Glutamatergic neuron (in vitro differentiated cells): ENCODE measurements at places on chromosomes 3 and 15.

DNA sequence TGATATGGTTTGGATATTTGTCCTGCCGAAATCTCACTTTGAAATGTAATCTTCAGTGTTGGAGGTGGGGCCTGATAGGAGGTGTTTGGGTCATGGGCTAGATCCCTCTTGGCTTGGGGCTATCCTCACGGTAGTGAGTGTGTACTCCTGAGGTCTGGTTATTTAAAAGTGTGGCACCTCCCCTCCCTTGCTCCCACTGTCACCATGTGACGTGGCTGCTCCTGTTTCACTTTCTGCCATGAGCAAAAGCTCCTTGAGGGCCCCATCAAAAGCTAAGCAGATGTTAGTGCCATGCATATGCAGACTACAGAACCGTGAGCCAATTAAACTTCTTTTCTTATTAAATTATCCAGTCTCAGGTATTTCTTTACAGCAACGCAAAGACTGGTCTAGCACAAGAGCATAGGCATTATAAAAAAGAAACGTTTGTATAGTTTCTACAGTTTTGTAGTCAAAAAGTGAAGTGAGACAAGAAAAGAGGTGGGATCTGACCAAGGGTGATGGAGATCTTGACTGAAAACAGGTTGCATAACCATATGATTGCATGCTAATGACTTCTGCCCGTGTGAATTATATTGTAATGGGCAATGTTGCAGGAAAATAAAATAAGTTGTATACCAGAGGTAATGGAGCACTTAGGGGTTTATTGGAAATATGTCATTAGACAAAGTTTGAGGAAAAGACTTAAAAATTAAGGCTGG lies 28.5 kb upstream of the CLASP2 start:
- DNase-seq, result no peak

GRCh38 chr15:26013981-26014380 lies 150.9 kb upstream of the ATP10A start:
- no peak for DNase-seq

- no peak for DNase-seq
These were observed 297.2 kb downstream of the CADM2 start for GRCh38 chr3:85255949-85256348.

DNA sequence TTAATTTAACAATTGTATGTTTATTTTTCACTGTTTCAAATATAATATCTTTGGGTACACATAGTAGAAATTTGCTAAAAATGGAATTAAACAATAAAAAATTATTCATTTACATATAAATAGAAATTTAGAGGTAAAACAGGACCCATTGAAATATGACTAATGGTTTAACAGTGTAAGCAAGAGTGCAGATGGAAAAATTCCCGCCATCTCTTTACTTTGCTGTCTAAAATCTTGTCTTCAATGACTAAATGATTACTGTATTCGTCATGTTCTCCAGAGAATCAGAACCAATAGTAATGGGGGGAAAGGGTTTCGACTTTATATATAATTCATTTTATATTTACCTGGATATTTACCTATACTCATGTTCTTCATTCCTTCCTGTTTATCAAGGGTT lies 163.1 kb downstream of the IL1RAP start:
- DNase-seq, result no peak

DNA sequence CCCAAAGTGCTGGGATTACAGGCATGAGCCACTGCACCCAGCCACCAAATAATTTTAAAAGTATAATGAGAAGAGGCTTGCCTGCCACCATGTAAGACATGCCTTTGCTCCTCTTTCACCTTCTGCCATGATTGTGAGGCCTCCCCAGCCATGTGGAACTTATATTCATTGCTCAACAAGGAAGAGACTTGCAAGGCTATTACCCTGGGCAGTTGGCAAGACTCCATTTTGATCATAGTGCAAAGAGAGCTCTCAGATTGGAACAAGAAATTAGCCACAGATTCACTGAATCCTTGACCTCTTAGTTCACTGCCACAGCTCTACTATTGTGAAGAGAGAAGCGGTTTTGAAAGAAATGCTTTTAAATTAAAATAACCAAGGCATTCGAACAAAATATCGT lies 6.1 kb downstream of the SCAP start:
- no peak for DNase-seq

DNA sequence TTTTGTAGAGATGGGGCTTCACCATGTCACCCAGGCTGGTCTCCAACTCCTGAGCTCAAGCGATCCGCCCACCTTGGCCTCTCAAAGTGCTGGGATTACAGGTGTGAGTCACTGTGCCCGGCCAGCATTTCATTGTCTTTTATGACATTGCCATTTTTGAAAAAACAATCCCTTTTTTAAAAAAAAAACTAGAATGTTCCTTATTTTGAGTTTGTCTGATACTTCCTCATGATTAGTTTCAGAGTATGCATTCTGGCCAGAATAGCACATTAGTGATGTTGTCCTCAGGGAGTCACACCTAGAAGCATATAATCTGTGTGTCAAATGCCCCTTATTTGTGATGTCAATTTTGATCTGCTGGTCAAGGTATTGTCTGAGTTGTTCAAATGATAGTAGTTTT lies 21.2 kb upstream of the NMD3 start:
- DNase-seq, result no peak

DNA sequence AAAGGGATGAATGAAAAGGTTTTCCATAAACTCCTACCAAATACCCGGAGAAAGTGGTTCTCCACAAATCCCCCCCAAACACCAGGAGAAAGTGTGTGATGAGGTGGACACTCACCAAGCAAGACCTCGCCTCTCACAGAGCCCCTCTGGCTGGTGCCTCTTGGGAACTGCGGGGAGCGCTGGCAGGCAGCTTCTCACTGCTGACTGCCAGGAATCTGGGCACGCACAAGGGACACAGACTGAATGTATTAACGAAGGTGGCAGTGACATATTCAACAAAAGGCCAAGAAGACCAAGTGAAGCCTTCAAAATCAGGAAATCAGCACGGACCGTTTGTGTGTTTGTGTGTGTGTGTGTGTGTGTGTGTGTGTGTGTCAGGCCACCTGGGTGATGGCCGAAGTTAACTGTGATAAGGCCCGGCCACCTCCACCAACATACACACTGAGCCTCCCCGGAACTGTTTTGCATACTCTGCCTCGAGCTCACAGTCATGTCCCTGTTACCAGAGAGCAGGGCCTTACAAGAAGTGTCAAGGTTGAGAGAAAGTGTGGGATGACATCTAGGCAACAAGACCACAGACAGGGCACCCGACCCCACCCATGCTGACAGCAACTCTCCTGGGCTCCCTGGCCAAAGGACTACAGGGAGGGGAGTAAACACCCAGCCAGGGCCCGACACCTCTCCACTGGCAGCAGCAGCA lies 18.0 kb downstream of the ATP10A start:
- no peak for DNase-seq

- no peak for DNase-seq
These were observed 213.7 kb upstream of the NR2E3 start for GRCh38 chr15:71596672-71597071.

DNA sequence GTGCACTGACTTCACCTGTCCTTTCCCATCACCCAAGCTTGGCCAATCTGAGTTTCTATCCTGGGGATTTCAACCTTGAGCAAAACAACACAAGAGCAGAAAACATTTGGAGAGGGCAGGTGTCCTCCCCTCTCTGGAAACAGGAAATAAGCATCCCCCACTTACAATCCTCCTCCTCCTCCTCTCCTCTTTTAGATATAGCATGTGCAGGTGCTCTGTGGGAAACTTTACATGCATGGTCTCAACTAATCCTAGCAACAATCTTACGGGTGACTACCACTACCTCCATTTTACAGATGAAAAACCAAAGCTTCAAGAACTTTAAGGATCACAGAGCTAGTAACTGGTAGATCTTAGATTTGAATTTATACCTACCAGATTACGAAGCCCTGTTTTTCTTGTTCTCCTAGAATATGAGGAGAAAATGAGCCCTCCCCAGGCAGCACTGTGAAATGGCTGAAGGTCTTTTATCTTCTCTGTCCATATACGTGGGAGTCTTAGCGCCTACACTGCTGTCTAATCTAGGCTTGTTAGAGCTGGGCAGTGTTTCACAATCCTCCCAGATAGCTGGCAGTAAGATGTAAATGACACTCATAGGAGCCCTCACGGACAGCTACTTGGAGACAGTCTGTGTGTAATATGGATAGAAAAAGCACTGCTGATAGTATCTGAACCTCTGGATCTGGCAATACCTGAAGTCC lies 301.2 kb upstream of the PROK2 start:
- DNase-seq, result no peak

- DNase-seq, result no peak
These were observed 56.6 kb downstream of the RFTN1 start for GRCh38 chr3:16456784-16457415.

DNA sequence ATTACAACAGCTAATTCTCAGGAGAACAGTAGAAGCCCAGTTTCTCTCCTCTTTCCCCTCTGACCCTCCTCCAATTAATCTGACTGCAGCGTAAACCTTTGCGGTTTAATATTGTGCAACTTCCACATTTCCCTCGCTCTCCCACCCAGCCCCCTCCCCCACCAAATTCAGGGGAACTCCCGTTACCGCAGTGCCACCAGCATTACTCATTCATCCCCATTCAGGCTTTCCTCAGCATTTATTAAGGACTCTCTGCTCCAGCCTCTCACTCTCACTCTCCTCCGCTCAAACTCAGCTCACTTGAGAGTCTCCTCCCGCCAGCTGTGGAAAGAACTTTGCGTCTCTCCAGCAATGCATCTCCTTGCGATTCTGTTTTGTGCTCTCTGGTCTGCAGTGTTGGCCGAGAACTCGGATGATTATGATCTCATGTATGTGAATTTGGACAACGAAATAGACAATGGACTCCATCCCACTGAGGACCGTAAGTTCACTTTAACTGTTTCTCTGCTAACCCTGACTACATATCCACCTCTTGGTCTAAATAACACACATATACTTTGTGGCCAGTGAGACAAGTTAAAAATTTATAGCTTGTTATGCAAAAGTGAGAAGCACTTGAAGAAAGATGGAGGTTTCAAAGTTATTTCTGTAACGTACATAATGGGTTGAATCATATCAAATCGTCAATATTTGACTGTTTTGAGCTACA lies at the start of gene PTX3:
Gene PTX3 (plus strand): TSS at position 268 of the 709 bp plus-strand sequence. CDS start 84 bp downstream, at position 352.
- no peak for DNase-seq

GRCh38 chr15:45854455-45855202 lies 219.8 kb downstream of the SQOR start:
- DNase-seq, result no peak

DNA sequence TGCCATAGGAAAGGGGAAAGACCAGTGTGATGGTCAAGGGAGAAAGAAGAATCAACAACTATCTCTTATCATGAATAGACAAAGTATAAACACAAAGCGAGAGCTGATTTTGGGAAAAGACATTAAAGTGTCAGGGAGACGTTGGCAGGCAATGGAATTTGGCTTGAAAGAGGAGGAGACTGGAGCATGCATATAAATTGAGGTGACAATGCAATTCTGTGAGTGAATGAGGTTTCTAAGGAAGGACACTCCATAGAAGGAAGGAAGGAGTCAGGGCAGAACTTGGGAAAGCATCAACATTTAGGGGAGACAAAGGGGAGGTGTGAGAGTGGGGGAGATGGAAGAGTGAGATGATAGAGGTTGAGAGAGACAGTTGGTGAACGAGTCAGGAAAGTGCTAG lies 543.0 kb upstream of the TBL1XR1 start:
- DNase-seq, result no peak

- DNase-seq, result no peak
These were observed 67.1 kb downstream of the ATP2B2 start for GRCh38 chr3:10437995-10438901.

- DNase-seq, result no peak
These were observed 640.6 kb upstream of the DPPA4 start for GRCh38 chr3:109977897-109978296.

DNA sequence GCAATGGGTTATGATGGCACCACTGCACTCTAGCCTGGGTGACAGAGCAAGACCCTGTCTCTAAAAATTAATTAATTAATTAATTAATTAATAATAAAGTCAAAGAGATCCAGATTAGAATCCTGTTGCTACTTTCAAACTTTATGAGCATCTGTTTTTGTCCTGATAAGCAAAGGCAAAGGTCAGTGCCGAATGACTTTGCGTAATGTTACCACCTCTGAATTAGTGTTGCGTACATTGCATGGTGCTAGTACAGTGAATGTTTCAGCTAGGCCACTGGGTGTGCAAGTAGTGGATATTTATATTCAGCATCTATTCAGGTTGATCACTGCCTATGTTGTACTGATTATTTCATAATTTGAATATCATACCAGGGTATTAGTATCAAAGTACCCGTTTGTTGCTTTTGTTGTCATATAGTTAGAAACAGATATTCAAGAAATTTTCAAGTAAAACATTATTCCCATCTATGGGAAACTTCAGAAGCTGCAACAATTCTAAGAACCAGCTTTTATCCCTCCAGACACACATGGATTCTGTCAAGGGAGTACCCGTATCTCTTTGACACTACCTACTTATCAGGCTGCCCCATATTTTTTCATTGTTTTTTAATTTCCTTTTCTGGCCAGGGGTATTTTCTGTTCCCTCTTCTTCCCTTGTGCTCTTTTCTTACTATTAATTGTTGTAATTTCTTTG lies 127.1 kb upstream of the GRM7 start:
- DNase-seq, result no peak

- no peak for DNase-seq
These were observed 18.3 kb downstream of the UBAP1L start for GRCh38 chr15:65096481-65097385.

GRCh38 chr15:25897658-25898057 lies 34.5 kb upstream of the ATP10A start:
- DNase-seq, result no peak

- DNase-seq, result no peak
These were observed 60.0 kb upstream of the FEZF2 start for GRCh38 chr3:62433396-62433795.

- peak; percentile 53 for DNase-seq
These were observed 22.6 kb upstream of the RBP1 start for GRCh38 chr3:139561959-139562676.

- DNase-seq, result no peak
These were observed 153.8 kb upstream of the CTNNB1 start for GRCh38 chr3:41045491-41045890.

DNA sequence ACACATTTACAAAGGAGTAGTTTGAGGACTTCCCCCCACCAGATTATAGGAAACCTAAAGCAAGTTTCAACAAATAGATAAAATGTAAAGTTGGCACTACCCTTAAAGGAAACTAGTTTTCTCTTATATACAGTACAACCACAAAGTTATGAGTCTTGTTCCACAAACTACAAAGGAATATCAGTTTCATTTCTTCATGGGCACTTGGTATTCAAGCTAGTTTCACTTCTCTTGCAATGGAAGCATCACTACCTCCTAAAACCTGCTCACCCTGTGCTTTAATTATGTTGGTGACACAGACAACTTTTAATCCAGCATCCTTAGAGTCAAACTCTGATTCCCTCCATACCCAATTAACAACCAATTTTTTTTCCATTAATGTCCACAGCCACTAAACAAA lies 707.0 kb downstream of the ROBO2 start:
- DNase-seq, result no peak

DNA sequence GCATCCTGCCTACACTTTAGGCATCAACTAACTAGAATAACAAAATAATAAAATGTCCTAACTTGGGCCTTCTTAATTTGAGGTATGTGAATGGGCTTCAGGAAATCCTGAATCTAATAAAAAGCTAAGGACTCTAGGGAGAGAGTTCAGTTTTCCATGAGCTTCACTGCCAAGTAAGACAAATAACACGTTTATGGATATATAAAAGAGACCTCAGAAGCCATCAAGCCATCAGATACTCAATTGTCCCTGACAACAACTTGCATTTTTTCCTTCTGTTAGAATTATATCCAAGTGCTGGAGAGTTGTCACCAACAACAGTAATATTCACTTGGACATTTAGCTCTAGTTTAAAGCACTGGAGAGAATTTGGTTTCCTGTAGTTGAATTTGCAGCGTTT lies 102.4 kb upstream of the IGSF10 start:
- no peak for DNase-seq
